NCI-H526 treated with DMSO at 0.1 percent for 48 hours (cell line): ENCODE measurements at places on chromosomes 12 and 14.
A peak's percentile ranks its signal among the peaks of the same experiment; 100 is the strongest.

GRCh38 chr12:16168078-16168477 lies 109.4 kb downstream of the SLC15A5 start:
- no peak for DNase-seq

DNA sequence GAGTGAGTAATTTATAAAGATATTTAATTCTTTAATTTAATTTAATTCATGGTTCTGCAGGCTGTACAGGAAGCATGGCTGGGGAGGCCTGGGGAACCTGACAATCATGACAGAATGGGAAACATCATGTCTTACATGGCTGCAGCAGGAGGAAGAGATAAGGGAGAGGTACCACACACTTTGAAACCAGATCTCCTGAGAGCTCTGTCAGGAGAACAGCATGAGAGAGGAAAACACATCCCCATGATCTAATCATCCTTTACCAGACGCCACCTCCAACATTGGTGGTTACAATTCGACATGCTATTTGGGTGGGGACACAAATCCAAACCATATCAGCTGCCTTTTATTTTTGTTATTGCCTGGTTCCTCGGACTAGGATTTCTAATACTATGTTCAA lies 928.6 kb downstream of the TMEM121 start:
- no peak for DNase-seq

DNA sequence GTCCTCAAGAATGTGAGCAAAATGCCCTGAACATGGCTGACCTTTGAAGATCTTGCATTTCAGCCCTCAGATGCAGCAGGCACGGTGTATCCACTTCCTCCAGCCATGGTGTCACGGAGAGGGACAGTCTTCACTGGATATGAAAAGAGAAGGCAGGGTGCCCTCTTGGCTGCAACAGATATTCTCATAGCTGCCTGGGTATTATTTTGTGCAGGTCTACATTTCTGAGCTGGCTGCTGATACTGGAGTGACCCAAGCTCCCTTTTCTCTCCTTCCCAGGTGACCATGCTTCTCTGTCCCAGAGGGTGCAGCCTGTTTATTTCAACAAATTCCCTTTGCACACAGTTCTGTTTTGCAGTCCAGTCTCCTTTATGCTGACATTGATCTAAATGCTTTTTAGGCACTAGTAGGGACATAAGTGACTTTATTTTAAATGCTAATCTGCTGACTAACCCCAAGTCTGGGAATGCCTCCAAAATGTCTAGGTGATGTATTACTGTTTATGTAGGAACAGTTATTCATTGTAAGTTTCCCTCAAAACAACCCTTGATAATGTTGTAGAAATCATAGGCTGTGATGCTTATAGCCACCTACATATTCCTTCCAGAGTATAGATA lies 17.4 kb upstream of the PYGL start:
- DNase-seq = no peak

GRCh38 chr12:110733900-110734299 lies 8.8 kb downstream of the PPP1CC start:
- DNase-seq = no peak

GRCh38 chr12:32727237-32727636 lies 28.5 kb downstream of the YARS2 start:
- no peak for DNase-seq

- DNase-seq = no peak
Measured at GRCh38 chr12:105756961-105757360, 381.8 kb downstream of the NUAK1 start.

- DNase-seq = no peak
Measured at GRCh38 chr14:50389668-50390441, 6.8 kb downstream of the CDKL1 start.

- DNase-seq = peak; percentile 7
Measured at GRCh38 chr14:52473557-52473956, 78.7 kb downstream of the TXNDC16 start.

DNA sequence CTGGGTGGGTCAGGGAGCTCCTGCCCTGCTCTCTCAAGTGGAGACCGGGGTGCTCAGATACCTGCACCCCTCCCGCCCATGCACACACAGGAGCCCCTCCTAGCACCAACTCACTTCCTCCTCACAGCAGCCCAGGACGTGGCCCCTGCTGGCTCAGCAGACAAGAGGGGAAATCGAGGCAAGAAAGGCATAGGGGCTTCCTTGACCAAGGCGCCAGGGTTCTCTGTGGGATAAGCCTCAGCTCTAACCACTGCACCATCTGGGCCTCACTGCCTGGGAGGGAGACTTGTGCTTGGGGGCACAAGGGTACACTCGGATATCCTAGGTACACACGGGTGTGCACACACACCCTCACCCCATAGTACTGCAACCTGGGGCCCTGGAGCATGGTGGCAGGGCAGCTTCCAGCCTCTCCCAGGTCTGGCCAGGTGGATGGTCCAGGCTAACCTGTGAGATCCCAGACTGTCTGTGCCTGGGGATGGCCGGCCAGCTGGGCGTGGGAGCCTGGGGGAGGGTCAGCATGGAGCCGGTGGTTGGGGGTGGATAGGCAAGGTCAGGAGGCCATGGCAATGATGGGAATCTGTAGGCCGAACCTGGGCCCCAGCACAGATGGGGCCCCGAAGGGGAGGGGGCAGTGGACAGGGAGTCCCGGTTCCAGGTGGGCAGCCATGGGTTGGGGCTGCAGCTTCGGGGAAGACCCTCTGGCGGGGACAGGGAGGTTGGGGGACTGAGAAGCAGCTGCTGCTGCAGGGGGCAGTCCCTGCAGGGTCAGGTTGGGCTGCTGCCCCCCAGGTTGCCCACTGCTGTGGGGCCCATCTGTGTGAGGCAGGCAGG lies 312.4 kb downstream of the TMEM121 start:
- no peak for DNase-seq
